Muscle of leg (tissue), 16 donors: ENCODE measurements at places on chromosomes 7 and 10. TPM values are rescaled to one million over a fixed set of nuclear protein-coding genes. Genes with fewer than 3 reads are reported as not detected.

- H3K27ac ChIP-seq: no peak overlapping the region
- no peak for DNase-seq
- H3K27me3 ChIP-seq: peaks cover 31% of the 10 kb centered on the region
- no peaks in the 10 kb centered on the region for H3K36me3 ChIP-seq
Observed at GRCh38 chr10:97071496-97071895, 114.3 kb downstream of the SLIT1 start.

Gene BTBD16
- total RNA-seq: 0.27 TPM

DNA sequence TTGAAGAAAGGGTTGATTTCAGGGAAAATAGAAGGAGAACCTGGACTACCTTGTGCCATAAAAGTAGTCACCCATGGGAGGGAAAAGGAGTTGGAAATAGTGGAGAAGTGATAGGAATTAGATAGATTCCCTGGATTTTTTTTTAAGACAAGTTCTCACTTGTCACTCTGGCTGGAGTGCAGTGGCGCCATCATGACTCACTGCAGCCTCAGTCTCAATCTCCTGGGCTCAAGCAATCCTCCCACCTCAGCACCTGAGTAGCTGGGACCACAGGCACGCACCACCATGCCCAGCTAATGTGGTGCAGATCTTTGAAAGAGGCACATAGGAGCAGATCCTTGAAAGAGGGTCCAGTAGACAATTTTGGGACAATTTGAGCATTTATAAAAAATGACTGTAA is 9.5 kb upstream of the BLNK start:
- H3K27me3 ChIP-seq: no peaks in the 10 kb centered on the region
- H3K4me3 ChIP-seq: no peak overlapping the region
- no peak for DNase-seq
- H3K27ac ChIP-seq: no peak overlapping the region
- no peaks in the 10 kb centered on the region for H3K4me1 ChIP-seq

Gene TCAF2
- 9.4 TPM for total RNA-seq

DNA sequence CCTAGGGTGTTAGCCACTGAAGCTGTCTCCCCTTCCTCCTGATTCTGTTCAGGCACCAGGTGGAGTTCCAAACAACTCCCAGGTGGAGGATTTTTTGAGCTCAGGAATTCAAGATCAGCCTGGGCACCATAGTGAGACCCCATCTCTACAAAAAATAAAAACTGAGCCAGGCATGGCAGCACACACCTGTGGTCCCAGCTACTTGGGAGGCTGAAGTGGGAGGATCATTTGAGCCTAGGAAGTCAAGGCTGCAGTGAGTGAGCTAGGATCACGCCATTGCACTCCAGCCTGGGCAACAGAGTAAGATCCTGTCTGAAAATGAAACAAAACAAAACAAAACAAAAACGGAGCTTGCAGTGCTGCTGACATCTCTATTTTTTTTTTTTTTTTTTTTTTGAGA is 128.8 kb upstream of the CALN1 start:
- H3K27ac ChIP-seq: no peak overlapping the region
- no peak for DNase-seq
- H3K27me3 ChIP-seq: no peaks in the 10 kb centered on the region
- H3K4me1 ChIP-seq: no peaks in the 10 kb centered on the region
- no peaks in the 10 kb centered on the region for H3K36me3 ChIP-seq

DNA sequence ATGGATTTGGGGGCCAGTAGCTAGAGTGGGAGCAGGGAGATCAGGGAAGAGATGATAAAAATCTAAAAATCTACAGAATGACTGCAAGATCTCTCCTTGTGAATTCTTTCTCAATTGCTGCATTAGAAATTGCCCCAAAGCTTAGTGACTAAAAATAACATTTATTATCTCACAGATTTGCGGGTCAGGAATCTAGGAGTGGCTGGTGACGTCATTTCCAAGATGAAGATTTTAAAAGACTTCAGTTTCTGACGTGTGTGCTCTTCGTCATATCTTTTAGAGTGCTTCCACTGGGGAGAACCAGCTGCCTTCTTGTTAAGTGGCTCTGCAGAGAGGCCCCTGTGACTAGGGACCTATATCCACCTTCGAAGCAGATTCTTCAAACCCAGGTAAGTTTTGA is 112.6 kb downstream of the DGKI start:
- H3K27ac ChIP-seq: no peak overlapping the region
- no peaks in the 10 kb centered on the region for H3K4me1 ChIP-seq
- H3K27me3 ChIP-seq: no peaks in the 10 kb centered on the region
- no peak overlapping the region for H3K4me3 ChIP-seq
- no peak for DNase-seq

DNA sequence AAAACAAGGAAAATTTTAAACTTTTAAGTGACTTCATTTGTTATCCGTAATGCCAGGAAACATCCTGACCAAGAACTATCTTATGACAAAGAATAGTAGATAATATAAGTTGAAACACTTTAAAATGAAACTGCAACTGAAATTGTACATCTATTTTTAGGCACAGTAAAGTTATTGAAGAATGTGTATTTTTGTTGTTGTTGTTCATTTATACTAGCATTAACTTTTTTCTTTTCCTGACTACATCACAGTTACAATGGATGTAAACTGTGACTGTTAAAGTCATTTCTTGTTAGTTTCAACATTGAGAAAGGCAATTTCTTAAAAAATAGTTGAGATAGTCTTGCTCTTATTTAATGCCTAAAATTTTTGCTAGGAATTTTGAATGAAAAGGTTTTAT is 2.6 kb downstream of the CPED1 start:
- no peaks in the 10 kb centered on the region for H3K27me3 ChIP-seq
- peak overlapping the region; percentile 61 for H3K4me3 ChIP-seq
- H3K36me3 ChIP-seq: no peaks in the 10 kb centered on the region

GRCh38 chr7:115747174-115747573 is 283.4 kb downstream of the TFEC start:
- no peaks in the 10 kb centered on the region for H3K36me3 ChIP-seq
- no peaks in the 10 kb centered on the region for H3K4me1 ChIP-seq
- H3K27me3 ChIP-seq: no peaks in the 10 kb centered on the region
- no peak overlapping the region for H3K4me3 ChIP-seq
- no peak overlapping the region for H3K27ac ChIP-seq

- H3K27me3 ChIP-seq: peaks cover 8% of the 10 kb centered on the region
- peak overlapping the region; percentile 72 for H3K27ac ChIP-seq
- H3K36me3 ChIP-seq: no peaks in the 10 kb centered on the region
- peak; percentile 90 for DNase-seq
- no peak overlapping the region for H3K4me3 ChIP-seq
Observed at GRCh38 chr10:5583525-5584175, 58.9 kb downstream of the CALML3 start.

Gene RBP4
- total RNA-seq: 2.0 TPM

Gene COL28A1
- total RNA-seq: 0.75 TPM

DNA sequence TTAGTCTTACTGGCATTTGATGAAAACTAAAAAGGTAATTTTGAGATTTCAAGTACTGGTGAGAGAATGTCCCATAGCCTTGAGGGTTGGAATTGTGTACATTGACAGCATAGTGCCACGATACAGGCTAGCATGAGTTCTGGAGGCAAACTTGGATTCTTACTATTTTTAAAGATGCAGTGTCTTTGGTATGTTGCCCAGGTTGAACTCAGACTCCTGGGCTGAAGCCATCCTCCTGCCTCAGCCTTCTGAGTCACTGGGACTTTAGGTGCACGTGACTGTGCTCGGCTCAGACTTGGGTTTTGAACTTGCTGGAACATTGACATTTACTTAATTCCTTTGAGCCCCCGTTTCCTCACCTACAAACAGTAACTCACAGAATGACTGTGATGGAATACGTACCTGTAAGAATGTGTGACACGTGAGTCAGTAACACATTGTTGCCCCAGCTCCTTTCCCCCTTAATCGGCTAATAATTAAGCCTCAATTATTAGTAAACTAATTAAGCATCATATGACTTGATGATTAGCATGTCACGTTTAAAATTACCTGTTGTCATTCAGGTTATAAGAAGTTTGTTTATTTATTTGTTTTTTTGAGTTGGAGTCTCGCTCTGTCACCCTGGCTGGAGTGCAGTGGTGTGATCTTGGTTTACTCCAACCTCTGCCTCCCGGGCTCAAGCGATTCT is 10.6 kb downstream of the DNAJB6 start:
- H3K27me3 ChIP-seq: no peaks in the 10 kb centered on the region

Gene KLF6
- 40.7 TPM for total RNA-seq

DNA sequence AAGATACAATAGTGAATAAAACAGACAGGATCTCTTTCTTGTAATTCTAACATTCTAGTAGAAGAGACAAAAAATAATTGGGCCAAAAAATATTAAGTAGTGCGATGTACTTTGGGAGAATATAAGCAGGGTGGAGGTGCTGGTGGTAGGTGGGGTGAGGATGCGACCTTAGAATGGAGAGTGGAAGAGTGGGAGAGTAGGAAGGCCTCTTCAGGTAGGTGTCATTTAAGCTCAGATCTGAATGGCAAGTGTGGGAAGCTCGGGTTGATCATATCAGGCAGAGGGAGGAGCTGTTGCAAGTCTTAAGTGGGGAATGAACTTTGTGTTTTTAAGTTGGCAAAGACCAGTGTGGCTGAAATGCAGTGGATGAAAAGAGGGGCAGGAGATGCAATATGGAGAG is 3.8 kb upstream of the IFRD1 start:
- no peak for DNase-seq
- H3K4me3 ChIP-seq: no peak overlapping the region
- no peaks in the 10 kb centered on the region for H3K36me3 ChIP-seq

GRCh38 chr7:78130446-78131215 is 332.1 kb downstream of the PHTF2 start:
- peak; percentile 6 for DNase-seq
- H3K4me1 ChIP-seq: peaks cover 2% of the 10 kb centered on the region
- H3K27ac ChIP-seq: no peak overlapping the region
- H3K27me3 ChIP-seq: no peaks in the 10 kb centered on the region

DNA sequence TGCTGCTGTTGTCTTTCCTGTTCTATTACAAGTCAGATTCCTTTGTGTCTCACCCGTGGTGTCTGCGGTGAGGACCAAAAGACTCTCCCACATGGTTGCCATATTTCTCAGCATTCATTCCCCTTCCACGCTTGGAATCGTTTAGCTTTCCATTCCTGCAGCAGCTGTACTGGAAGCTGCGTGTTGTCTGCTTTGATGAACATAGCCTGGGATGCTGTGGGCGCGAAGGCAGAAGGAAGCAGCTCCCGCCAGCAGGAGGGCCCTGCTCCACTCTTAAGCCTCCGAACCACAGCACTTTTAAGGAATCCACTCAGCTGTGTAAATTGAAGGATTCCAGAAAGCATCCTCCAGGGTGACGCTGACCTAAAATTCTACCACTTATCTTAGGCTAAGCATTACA is 303.6 kb upstream of the PITRM1 start:
- H3K4me3 ChIP-seq: no peak overlapping the region
- H3K4me1 ChIP-seq: peaks cover 10% of the 10 kb centered on the region
- DNase-seq: peak; percentile 42
- no peaks in the 10 kb centered on the region for H3K27me3 ChIP-seq
- H3K27ac ChIP-seq: no peak overlapping the region
- no peaks in the 10 kb centered on the region for H3K36me3 ChIP-seq

Gene SOSTDC1
- 19.8 TPM for total RNA-seq

GRCh38 chr10:76357726-76358415 is 926.4 kb downstream of the LRMDA start:
- no peak overlapping the region for H3K4me3 ChIP-seq
- no peaks in the 10 kb centered on the region for H3K27me3 ChIP-seq
- H3K27ac ChIP-seq: no peak overlapping the region
- H3K4me1 ChIP-seq: peaks cover 10% of the 10 kb centered on the region
- peak; percentile 89 for DNase-seq

Gene WEE2
- 0.09 TPM for total RNA-seq

Gene PLCE1
- total RNA-seq: 31.7 TPM

Gene KLF14
- total RNA-seq: 0.98 TPM

Gene PRLHR
- not detected for total RNA-seq

Gene CRYGN
- total RNA-seq: 0.09 TPM

- H3K36me3 ChIP-seq: no peaks in the 10 kb centered on the region
- DNase-seq: peak; percentile 90
- peak overlapping the region; percentile 73 for H3K27ac ChIP-seq
- H3K4me1 ChIP-seq: peaks cover 55% of the 10 kb centered on the region
Observed at GRCh38 chr10:86953747-86954680, 3.4 kb downstream of the MMRN2 start.

DNA sequence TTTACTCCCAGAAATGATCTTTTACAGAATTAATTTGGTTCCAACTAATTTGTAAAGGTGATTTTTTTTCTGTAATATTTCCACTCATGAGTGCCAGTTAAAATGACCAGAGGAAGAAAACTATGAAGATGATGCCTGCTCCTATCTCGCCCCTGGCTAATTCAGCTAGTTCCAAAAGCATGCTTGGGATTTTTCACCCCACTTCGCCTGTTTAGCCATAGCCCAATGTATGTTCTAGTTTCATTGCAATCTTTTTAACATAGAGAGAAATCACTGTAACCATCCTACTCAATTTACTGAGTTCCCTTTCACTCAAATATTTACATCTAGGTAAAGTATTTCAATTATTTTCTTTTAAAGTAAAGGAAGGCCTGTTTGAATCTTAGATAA is 23.0 kb upstream of the STK17A start:
- no peaks in the 10 kb centered on the region for H3K36me3 ChIP-seq
- DNase-seq: no peak
- no peak overlapping the region for H3K27ac ChIP-seq
- no peak overlapping the region for H3K4me3 ChIP-seq
- H3K4me1 ChIP-seq: no peaks in the 10 kb centered on the region

Gene PRKG1
- total RNA-seq: 51.3 TPM

- no peaks in the 10 kb centered on the region for H3K4me1 ChIP-seq
- H3K27me3 ChIP-seq: no peaks in the 10 kb centered on the region
- H3K27ac ChIP-seq: no peak overlapping the region
- peak; percentile 74 for DNase-seq
- no peaks in the 10 kb centered on the region for H3K36me3 ChIP-seq
Observed at GRCh38 chr10:61733358-61733940, 70.7 kb downstream of the CABCOCO1 start.

GRCh38 chr7:157851501-157852067 is 514.8 kb downstream of the DNAJB6 start:
- H3K36me3 ChIP-seq: no peaks in the 10 kb centered on the region
- DNase-seq: peak; percentile 74
- H3K4me1 ChIP-seq: peaks cover 7% of the 10 kb centered on the region
- H3K27me3 ChIP-seq: peaks cover 5% of the 10 kb centered on the region
- H3K4me3 ChIP-seq: peak overlapping the region; percentile 10

DNA sequence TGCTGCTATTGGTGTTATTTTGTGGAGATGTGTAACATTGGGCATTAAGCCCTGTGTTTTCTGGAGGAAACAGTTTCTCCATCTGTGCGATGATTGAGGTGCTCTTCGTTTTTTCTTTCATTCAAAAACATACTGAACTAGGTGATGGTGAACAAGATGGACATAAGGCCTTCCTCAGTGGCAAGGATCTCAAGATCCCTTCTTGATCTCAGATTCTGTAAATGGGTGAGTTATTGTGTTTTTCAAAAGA is 759 bp upstream of the ELAPOR2 start:
- no peak for DNase-seq
- H3K4me3 ChIP-seq: no peak overlapping the region
- peaks cover 6% of the 10 kb centered on the region for H3K27me3 ChIP-seq
- H3K27ac ChIP-seq: no peak overlapping the region
- H3K4me1 ChIP-seq: peaks cover 9% of the 10 kb centered on the region

Gene PLAU
- 21.4 TPM for total RNA-seq

GRCh38 chr7:123746931-123747488 is 1.8 kb downstream of the WASL start:
- H3K27ac ChIP-seq: peak overlapping the region; percentile 99
- H3K4me1 ChIP-seq: peaks cover 3% of the 10 kb centered on the region
- no peaks in the 10 kb centered on the region for H3K36me3 ChIP-seq
- H3K4me3 ChIP-seq: peak overlapping the region; percentile 89
- H3K27me3 ChIP-seq: no peaks in the 10 kb centered on the region
- peak; percentile 2 for DNase-seq

- no peaks in the 10 kb centered on the region for H3K36me3 ChIP-seq
- H3K4me1 ChIP-seq: peaks cover 7% of the 10 kb centered on the region
- no peak for DNase-seq
- no peaks in the 10 kb centered on the region for H3K27me3 ChIP-seq
- H3K27ac ChIP-seq: no peak overlapping the region
Observed at GRCh38 chr10:75648351-75648750, 216.9 kb downstream of the LRMDA start.
